Ovary (tissue), 10 donors: ENCODE measurements at places on chromosomes 2 and 18. TPM values are rescaled to one million over a fixed set of nuclear protein-coding genes. Genes with fewer than 3 reads are reported as not detected.

The DSEL gene
- 9.5 TPM for total RNA-seq

The HMSD gene
- not detected for total RNA-seq

The GALNT3 gene
- 2.7 TPM for total RNA-seq

The TTL gene
- total RNA-seq, result 20.2 TPM

The THADA gene
- total RNA-seq, result 31.9 TPM

The SCYGR4 gene
- total RNA-seq, result not detected

The SP5 gene
- 2.9 TPM for total RNA-seq

The ALKAL2 gene
- total RNA-seq, result 9.6 TPM

- no peak overlapping the region for H3K27ac ChIP-seq
- no peak overlapping the region for H3K4me3 ChIP-seq
- no peaks in the 10 kb centered on the region for H3K36me3 ChIP-seq
- H3K4me1 ChIP-seq, result no peaks in the 10 kb centered on the region
Observed at GRCh38 chr18:7830468-7830867, 263.4 kb downstream of the PTPRM start.

GRCh38 chr2:165793161-165793778, 777 bp downstream of the GALNT3 start:
- no peak overlapping the region for H3K27ac ChIP-seq
- no peaks in the 10 kb centered on the region for H3K36me3 ChIP-seq
- no peaks in the 10 kb centered on the region for H3K27me3 ChIP-seq
- no peak for DNase-seq
- peak overlapping the region; percentile 43 for H3K4me3 ChIP-seq

DNA sequence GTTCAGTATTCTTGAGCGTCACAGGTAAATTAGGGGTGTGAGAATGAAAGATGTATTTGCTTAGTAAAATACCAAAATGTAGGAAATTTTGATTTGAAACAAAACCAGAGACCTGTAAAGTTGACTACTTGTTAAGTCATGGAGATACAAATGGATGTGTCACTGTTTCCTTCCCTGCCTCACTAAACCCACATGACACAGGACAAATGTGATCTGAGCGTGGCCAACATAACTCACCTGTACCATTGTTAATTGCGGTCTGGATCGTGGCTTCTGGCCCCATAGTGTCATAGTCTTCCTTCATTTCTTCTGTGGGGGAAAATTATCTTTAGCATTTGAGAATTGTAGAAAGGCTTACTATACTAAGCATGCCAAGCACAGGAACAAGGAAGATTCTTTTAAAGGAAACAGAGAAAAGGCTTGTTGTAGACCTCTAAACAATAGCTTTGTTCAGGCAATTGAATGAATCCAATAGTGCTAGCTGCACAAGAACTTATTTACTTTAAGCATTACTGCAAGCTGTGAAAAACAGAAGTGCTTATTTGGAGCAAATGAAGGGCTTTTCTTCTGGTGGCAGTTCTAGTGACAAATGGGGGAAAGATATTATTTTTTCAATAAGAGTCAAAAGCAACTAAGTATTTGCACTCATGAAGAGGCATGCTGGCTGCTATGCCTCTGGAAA, 95.2 kb downstream of the ZEB2 start:
- no peak overlapping the region for H3K4me3 ChIP-seq
- H3K27me3 ChIP-seq, result no peaks in the 10 kb centered on the region
- peaks cover 3% of the 10 kb centered on the region for H3K4me1 ChIP-seq
- H3K27ac ChIP-seq, result no peak overlapping the region

DNA sequence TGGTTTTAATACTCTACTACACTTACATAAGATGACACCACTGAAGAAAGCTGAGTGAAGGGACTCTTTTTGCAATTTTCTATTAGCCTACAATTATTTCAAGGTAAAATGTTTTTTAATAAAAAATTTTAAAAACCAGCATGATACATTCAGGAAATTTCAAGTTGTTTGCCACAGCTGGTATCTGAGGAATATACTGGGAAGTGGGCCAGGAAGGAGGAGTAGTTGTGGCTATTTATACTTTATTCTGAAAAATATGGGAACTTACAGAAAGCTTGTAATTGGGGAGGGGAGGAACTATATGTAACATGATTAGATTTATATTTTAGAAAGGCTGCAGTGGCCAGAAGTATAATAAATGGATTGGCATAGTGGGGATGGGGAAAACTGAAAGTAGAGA, 40.8 kb downstream of the WDR35 start:
- no peaks in the 10 kb centered on the region for H3K4me1 ChIP-seq
- no peak overlapping the region for H3K27ac ChIP-seq
- no peaks in the 10 kb centered on the region for H3K27me3 ChIP-seq
- H3K36me3 ChIP-seq, result no peaks in the 10 kb centered on the region
- no peak for DNase-seq

- no peaks in the 10 kb centered on the region for H3K36me3 ChIP-seq
- no peak for DNase-seq
- no peak overlapping the region for H3K4me3 ChIP-seq
Observed at GRCh38 chr2:111031546-111032478, 88.9 kb upstream of the BCL2L11 start.

GRCh38 chr2:106758901-106759497, 127.0 kb downstream of the ST6GAL2 start:
- peaks cover 2% of the 10 kb centered on the region for H3K4me1 ChIP-seq
- H3K36me3 ChIP-seq, result no peaks in the 10 kb centered on the region
- DNase-seq, result no peak

DNA sequence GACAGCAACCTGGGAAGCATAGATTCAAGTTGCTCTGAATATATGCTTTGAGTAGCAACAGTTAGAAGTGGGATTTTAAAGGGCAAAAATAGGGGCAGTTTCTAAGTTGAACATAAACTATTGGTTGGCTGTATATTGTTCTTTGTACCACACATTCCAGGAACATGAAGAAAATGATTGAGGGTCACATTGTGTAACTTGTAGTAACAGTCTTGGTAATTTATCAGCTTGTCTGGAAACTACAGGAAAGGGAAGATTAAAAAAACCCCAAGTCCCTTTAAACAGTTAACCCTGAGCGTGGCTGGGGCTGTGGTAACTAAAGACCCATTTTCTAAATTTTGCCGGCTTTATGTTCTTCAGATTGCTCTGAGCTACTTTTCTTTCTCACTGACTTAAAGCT, 7.4 kb downstream of the PLEKHB2 start:
- no peaks in the 10 kb centered on the region for H3K4me1 ChIP-seq
- H3K4me3 ChIP-seq, result no peak overlapping the region
- no peaks in the 10 kb centered on the region for H3K27me3 ChIP-seq
- no peaks in the 10 kb centered on the region for H3K36me3 ChIP-seq
- H3K27ac ChIP-seq, result no peak overlapping the region

- peak overlapping the region; percentile 84 for H3K27ac ChIP-seq
- no peak for DNase-seq
- peaks cover 13% of the 10 kb centered on the region for H3K4me1 ChIP-seq
- H3K27me3 ChIP-seq, result no peaks in the 10 kb centered on the region
Observed at GRCh38 chr2:19900931-19901441, 797 bp downstream of the TTC32 start.

GRCh38 chr2:130261970-130262760, 63.9 kb upstream of the TUBA3E start:
- DNase-seq, result peak; percentile 72
- no peaks in the 10 kb centered on the region for H3K27me3 ChIP-seq
- no peaks in the 10 kb centered on the region for H3K36me3 ChIP-seq
- no peak overlapping the region for H3K27ac ChIP-seq

DNA sequence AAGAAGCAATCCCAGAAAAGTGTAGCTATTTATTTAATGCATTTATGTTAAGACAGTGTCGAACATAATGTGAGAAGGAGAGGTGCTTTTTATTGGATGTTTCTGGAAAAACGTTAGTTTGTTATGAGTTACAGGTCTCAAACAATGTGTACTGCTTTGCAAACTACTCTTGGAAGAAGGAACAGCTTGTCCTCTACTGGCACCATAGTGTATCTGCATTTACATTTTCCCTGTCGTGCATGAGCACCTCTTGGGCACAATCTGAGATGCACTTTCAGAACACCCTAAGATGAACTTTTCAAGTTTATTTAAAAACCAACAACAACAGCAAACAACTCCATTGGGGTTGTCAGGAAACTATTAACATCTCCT, 22.8 kb downstream of the CCNYL1 start:
- H3K27ac ChIP-seq, result no peak overlapping the region
- no peaks in the 10 kb centered on the region for H3K27me3 ChIP-seq
- H3K4me1 ChIP-seq, result no peaks in the 10 kb centered on the region
- H3K36me3 ChIP-seq, result no peaks in the 10 kb centered on the region

DNA sequence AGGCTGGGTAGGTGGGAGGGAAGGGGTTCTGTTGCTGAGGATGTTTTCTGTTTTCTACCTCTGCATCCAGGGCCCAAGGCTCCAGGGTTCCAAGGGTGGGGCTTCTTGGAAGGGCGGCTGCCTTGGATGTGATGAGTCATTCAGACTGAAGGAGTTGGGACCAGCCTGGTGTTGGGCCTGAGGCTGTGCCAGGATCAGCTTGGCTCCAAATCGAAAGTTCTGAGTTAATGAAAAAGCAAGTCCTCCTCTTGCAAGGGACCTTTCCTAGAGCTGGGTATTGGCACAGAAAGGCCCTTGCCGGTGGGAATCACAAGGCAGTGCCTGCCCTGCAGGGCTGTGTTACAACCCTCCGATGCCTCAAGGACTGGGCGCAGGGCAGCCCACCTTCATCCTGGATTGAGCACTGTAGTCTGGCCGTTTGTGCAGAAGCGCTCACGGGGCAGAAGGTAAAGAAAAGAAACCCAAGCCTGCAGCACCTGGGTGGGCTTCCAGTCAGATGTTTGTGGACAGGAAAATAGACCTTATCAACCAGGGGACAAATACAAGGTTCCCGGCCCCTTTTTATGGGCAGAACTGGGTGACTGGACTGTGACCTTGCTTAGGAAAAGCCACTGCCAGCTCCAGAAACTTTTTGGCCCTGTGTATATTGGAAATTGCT, 52.5 kb upstream of the MCFD2 start:
- H3K27me3 ChIP-seq, result no peaks in the 10 kb centered on the region
- H3K4me3 ChIP-seq, result no peak overlapping the region
- no peaks in the 10 kb centered on the region for H3K36me3 ChIP-seq

- no peaks in the 10 kb centered on the region for H3K27me3 ChIP-seq
- H3K4me1 ChIP-seq, result peaks cover 11% of the 10 kb centered on the region
- no peak overlapping the region for H3K4me3 ChIP-seq
- no peak for DNase-seq
Observed at GRCh38 chr2:62305421-62306176, 109.7 kb downstream of the B3GNT2 start.

- H3K36me3 ChIP-seq, result no peaks in the 10 kb centered on the region
- H3K27me3 ChIP-seq, result no peaks in the 10 kb centered on the region
- H3K4me1 ChIP-seq, result no peaks in the 10 kb centered on the region
- H3K27ac ChIP-seq, result no peak overlapping the region
- no peak for DNase-seq
- no peak overlapping the region for H3K4me3 ChIP-seq
Observed at GRCh38 chr18:50614838-50615237, 55.0 kb downstream of the MAPK4 start.

DNA sequence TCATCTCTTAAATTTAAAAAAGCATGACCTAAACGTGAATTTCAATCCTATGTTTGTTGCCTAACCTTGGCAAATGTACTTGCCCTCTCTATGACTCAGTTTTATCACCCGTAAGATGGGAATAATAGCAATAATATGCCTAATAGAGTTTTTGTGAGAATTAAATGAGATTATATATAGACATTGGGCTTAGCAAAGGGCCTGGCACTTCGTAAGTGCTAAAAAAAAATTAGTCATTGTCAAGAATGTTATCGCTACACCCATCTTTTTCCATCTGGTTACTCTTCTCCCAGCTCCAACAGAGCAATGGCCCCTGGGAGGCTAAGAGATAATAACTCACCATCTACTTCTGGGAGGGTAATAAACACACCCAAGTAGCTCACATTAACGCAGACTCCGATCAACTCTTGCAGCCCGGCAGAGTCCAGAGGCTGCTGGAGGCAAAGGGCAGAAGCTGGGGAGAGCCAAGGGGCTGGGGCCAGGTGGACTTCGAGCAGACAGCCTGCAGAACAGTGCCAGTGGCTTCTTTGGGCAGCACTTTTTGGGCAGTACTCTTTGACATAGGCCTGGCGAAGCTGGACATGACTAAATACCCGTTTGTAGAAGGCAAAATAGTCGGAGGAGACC, 63.9 kb upstream of the STPG4 start:
- DNase-seq, result no peak
- H3K4me1 ChIP-seq, result no peaks in the 10 kb centered on the region
- no peaks in the 10 kb centered on the region for H3K36me3 ChIP-seq

- H3K4me1 ChIP-seq, result peaks cover 6% of the 10 kb centered on the region
- DNase-seq, result peak; percentile 99
- peak overlapping the region; percentile 79 for H3K27ac ChIP-seq
- no peaks in the 10 kb centered on the region for H3K36me3 ChIP-seq
- no peaks in the 10 kb centered on the region for H3K27me3 ChIP-seq
- peak overlapping the region; percentile 30 for H3K4me3 ChIP-seq
Observed at GRCh38 chr2:219388121-219388906, 602 bp upstream of the DNPEP start.

GRCh38 chr18:8121942-8122480, 487.2 kb upstream of the RAB12 start:
- H3K27ac ChIP-seq, result no peak overlapping the region
- no peaks in the 10 kb centered on the region for H3K36me3 ChIP-seq
- H3K4me3 ChIP-seq, result no peak overlapping the region
- DNase-seq, result no peak
- H3K4me1 ChIP-seq, result no peaks in the 10 kb centered on the region

- no peak overlapping the region for H3K4me3 ChIP-seq
- DNase-seq, result peak; percentile 11
- H3K36me3 ChIP-seq, result no peaks in the 10 kb centered on the region
- H3K27me3 ChIP-seq, result no peaks in the 10 kb centered on the region
Observed at GRCh38 chr2:238915596-238915995, 67.7 kb downstream of the TWIST2 start.

DNA sequence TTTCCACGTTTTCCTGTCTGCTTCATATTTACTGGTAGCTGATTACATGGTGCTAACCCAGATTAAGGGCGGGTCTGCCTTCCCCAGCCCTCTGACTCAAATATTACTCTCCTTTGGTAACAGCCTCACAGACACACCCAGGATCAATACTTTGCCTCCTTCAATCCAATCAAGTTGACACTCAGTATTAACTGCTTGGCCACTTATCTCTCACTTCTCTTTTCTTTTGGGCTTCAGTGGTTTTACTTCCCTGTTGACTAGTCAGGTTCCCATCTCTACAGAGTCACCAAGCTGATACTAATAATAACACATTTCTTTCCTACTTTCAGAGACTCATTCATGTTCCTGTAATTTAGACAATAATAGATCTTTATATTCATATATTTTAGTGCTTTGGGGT, 302.2 kb upstream of the MAP2 start:
- no peaks in the 10 kb centered on the region for H3K36me3 ChIP-seq
- no peaks in the 10 kb centered on the region for H3K27me3 ChIP-seq
- no peak for DNase-seq
- H3K4me1 ChIP-seq, result no peaks in the 10 kb centered on the region

- H3K27me3 ChIP-seq, result no peaks in the 10 kb centered on the region
- no peak overlapping the region for H3K27ac ChIP-seq
- H3K4me1 ChIP-seq, result no peaks in the 10 kb centered on the region
- H3K36me3 ChIP-seq, result no peaks in the 10 kb centered on the region
Observed at GRCh38 chr2:38045811-38046210, 30.1 kb downstream of the CYP1B1 start.

- no peak overlapping the region for H3K27ac ChIP-seq
- no peaks in the 10 kb centered on the region for H3K4me1 ChIP-seq
- no peak overlapping the region for H3K4me3 ChIP-seq
- no peak for DNase-seq
- H3K27me3 ChIP-seq, result no peaks in the 10 kb centered on the region
Observed at GRCh38 chr2:156350374-156351142, 18.0 kb upstream of the NR4A2 start.
